ENCODE measurements at places on chromosomes 7 and 10.

DNA sequence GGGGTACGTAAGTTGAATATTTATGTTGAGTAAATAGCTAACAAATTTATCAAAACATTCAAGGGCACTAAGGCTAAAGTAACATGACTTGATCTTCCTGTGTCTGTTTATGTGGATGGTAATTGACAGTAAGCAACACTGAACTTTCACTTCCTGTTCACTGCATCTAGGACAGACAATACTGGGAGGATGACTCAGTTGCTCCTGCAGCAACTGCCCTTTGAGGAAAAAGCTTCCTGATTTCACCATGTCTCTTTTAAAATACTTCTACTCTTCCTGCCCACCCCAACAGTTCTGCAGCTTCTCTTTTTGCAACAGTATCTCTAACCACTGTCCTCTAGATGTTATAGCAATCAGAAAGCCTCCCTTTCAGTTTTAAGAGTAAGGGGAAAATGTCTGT, 76.6 kb upstream of the HGF start:
- DNase-seq, result no peak

DNA sequence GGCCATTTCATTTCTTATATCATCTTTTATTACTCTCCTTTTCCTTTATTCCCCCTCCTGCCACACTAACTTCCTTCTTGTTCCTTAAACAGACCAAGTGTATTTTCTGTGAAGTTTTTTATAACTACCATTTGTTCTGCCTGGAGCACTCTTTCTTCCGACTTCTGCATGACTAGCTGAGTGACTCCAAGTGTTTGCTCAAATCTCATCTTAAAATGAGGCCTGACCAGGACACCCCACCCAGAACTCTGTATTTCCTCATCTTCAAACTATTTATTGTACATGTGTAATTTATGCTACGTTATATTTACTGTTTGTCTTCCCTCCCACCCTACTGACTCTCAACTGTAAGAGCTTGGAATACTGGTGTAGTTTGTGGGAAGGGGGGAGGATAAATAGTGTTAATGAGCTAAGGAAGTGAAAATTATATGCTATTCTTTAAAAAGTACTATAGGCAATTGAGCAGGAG, 3.2 kb downstream of the MINDY3 start:
- DNase-seq, result no peak

DNA sequence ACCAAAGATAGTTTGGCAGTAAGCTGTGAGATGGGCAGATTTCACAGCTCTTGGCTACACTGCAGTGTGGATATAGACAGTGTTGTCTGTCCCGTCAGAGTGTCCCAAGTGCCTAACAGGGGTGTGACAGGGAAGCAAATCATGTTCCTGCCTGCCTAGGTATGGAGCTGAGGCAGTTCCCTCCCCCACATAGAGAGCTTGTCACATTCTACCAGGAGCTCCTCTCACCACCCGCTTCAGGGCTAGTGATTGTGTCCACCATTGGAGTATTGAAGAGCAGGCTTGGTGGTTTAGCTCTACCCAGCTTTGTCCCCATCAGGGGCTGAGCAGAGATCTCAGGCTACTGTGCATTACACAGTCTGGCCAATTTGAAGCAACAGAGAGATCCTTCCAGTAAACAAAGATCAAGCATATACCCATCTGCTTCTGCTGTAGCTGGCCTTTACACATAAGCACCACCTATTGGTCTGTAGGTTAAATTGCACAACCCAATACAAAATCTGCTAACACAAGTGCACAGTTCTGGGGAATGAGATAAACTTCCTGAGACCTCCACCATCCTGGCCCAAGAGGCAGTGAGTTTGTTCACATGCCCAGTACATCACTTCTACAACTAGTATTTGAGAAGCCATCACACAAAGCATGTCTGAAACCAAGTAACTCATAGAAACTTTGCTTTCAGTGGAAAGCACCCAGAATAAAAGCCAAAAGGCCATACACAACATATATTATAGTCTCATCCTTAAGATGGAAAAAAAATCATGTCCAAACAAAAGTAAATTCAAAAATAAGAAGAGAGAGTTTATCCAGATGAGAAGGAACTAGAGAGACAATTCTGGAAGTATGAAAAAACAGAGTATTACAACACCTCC, 67.3 kb downstream of the GLCCI1 start:
- no peak for DNase-seq

DNA sequence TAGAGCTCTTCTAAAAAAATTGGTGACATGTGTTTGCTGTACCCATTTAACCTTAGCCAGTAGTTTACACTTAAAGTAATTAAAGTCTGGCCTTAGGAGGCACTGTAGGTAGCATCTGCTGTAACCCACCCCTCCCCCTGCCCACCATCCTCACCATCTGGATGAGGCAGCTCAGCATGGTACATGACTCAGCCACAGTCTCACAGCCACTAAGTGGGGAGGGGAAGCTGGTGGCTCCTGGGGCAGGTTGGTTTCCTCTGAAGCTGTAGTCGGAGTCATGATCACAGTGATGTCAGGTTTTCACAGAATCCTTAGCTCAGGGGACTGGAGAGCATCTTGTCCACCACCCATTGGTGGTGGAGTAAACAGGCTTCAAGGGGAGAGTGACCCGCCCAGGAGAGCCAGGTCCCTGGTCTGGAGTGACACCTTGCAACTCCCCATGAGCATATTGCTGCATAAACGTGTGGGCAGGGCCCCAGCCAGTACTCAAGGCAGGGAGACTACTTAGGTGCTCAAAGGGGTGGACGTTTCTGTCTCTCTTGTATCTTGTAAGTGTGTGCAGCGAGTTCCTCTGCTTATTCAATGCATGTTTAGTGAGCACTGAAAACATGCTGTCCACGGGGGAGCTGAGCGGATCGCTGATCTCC, 125.9 kb downstream of the GRK5 start:
- no peak for DNase-seq

GRCh38 chr10:114188900-114189299, 9.7 kb downstream of the TDRD1 start:
- DNase-seq, result no peak

DNA sequence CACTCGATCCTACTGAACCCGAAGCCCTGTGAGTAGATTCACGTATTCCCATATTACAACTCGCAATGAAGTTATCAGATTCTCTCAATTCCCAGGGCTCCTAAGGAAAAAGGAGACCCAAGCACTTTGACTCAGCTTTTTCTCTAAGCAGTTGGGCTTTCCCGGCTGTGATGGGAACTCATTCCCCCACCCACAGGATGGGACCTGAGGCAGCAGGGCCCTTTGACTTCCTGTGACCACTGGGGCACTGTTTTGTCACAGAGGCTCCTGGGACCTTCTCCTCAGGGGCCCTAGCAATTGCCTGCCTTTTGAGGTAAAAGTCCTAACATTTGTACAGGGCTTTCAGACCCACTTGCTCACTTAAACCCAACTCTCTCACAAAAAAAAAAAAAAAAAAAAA, 122.8 kb upstream of the PDLIM1 start:
- DNase-seq, result no peak

DNA sequence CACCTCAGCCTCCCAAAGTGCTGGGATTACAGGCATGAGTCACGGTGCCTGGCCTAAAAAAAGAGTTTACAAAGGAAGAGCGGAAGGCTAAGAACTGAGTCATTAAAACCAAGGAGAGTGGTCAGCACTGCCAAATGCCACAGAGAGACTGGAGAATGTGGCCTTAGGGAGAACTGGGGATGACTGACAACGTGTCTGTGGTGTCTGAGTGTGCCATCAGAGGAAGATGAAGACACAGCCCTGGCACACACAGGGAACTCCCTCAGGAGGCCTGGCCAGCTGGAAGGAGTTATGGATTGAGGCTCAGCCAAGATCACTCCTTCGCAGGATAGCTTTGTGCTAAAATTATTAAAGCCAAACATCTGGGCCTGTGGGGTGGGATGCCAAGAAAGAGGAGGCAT, 3.9 kb upstream of the INA start:
- DNase-seq, result no peak

DNA sequence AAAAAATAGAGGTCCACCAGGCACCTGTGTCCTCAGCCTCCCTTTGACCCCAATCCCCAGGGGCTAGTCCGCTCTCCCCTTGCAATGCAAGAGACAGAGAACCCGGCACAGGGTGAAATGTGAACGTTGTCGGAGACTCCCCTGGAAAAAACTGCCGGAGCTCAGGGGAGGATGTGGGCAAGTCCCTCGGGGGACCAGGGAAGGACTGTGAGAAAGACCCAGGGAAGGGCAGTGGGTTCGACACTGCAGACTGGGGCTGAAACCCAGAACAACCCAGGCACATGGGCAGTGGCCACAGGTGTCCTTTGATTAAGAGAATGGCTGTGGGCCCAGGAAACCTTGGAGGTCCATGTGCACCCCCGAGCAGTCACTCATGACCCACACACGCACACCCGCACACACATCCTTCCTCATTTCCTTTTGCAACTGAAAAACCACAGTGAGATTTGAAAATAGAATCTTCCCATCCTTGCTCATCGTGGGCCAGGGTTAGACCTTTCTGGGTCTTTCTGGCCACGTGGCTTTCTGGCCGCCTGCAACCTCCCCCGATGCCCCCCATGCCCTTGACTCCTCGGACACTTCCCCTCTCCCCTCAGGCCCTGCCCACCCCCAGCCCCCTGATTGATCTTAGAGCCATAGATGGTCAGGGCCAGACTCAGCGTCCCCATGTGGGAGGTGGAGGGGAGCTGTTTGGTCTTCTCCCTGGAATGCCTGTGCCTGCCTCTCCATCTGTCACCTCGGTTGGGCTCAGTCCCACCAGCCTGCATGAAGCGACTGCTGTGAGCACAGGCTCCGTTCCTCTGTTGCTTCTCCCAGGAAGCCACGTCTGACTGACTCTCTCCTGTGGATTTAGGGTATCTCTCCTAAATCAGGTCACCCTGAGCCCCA, 7.9 kb downstream of the LAT2 start:
- DNase-seq, result no peak

DNA sequence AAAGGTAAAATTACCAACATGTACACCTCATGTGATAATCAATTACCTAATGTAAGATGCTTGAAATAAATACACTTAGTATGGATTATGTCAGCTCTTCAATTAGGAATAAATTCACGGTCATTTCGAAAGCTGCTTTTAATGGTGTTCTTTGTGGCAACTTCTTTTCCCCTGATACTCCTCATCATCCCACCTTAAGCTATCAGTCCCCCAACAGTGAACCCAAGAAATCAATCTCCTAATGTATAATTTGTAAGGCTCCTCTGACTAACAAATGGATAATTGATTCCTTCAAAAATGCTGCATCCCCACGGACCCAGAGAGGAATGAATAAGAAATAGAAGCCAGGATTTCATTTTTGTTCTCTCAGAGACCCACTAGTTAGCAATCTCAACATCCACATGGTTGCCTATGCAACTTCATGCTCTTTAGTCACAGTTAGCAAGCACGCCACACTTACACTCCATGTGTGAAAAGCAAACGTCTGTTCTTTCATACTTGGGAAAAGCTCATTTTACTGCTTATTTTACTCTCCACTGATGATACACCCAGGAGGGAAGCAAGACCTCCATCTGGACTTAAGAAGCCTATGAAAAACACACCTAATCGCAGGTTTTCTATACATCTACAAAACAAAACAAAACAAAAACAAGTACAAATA, 70.1 kb downstream of the VPS41 start:
- DNase-seq, result no peak

GRCh38 chr10:5404208-5405041, at the start of gene TUBAL3:
TUBAL3 (minus strand) TSS chr10:5404828; CDS start chr10:5404792, 36 bp downstream.
- DNase-seq, result no peak

DNA sequence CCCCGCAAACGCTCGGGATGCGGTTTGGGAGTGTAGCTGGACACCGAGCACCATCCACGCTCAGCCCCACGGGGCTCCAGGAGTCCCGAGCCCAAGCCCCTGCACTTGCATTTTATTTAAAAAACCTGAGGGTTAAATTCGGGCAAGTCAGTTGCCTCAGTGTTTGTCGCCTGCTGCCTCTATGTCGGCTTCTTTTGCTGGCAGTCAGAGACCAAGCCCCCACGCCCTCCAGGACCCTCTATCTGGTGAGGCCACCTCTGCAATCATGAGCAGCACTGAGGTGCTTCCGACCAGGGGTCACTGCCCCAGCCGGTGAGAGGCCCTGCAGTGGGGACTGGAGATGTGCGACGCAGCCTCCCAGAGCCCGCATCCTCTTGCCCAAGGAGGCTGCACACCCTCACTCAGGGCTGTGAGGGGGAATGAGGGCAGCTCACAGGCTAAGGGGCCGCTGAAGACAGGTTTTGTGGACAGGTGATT, 13.3 kb upstream of the ZNF273 start:
- DNase-seq, result no peak

GRCh38 chr7:149228831-149229471, 10.5 kb upstream of the ZNF212 start:
- no peak for DNase-seq

DNA sequence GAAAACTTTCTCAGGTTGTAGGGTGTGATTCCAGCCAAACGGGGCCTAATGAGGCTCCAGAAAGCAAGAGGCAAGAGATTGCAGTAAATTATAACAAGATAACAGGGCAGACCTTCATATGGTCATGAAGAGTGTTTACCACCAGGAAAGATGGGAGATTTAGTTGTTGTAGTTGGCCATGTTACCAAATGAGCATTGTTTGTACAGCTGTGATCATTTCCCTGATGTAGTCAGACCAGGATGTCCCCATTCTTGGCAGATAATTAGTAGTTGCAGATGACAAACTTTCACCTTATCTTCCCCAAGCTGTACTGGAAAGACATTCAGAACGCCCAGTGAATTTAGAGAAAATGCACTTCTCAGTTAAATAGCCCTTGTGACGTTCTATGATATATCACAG, 630.8 kb downstream of the ANKRD7 start:
- DNase-seq, result no peak

DNA sequence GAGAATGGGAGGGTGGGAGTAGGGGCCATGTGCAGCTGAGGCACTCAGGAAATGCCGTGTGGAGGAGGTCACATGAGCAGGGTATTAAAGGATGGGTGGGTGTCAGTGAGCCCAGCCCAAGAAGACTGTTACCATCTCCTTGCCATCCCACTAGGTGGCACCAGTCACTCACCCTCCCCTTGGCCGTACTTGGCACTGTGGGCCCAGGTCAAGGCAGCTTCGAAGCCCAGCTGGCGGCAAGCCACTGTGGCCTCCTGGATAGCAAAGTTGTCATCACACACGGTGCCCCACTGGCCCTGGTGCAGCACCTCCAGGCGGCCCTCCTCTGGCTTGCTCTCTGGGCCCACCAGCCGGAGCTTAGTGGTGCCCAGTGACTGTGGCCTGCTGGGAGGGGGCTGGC, 5.4 kb downstream of the LOXL4 start:
- peak; percentile 78 for DNase-seq

DNA sequence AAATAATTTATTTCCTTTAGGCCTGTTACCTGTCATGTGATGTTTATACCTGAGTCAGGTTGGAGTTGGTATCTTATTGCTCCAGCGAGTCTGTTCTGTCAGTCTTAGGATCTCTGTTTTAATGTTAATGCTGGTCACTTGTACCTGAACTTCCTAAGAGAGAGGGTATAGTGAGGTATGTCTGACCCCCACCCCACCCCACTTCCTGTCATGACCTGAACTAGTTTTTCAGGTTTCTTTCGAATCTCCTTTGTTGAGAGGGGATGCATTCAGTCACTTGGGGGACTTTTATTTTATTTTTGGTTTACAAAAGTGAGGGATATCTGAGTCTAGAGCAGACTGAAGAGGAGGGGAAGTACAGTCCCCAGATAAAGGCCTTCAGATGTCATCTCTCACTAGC, 769.0 kb upstream of the COBL start:
- no peak for DNase-seq

Data from upper lobe of right lung (tissue), 1 donor.